ENCODE measurements at places on chromosomes 3 and 15.

DNA sequence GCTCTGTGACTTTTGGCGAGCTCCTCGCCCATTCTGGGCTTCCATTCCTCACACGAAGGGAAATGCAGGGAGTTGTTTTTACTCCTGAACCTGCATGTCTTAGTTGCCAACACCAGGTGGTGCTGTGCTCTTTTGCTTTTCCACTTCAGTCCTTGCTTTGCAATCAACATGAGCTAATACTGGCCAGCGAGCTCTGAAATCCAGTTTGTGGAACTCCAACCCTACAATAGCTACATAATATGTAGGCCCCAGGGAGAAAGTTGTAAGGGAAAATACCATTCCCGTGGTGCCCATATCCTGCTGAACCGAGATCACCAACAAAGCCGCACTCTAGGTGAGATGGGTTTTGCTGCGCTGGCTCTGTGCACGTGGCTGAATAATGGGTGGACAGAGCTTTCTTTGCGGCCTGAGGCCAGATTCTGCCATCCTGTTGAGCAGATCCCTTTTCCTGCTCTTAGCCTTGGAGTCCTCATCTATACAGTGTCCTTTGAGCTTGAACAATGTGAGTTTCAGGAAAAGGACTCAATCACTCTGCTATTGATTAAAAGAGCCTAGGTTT lies 25.0 kb downstream of the LSM3 start:
- peak; percentile 43 for DNase-seq

DNA sequence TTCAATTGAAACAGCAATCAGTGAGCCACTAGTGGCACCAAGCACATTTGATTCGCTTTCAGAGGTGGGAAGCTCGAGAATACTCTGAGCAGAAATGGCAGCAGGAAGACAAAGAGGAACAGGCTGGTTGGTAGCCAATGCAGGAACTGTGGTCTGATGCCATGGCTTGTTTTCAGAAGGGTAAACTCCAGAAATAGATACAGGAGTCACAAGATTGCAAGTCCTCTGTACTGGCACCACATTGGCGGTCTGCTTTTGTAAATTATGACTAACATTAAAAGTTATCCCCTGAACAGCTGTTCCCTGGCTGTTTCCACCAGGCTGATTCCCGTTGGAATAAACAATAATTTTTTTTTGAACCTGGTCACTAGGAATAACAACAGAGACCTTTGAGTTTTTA lies 35.5 kb downstream of the USF3 start:
- no peak for DNase-seq

GRCh38 chr15:77040673-77041072 lies 30.2 kb downstream of the TSPAN3 start:
- no peak for DNase-seq

GRCh38 chr3:73107215-73107614 lies 45.8 kb downstream of the EBLN2 start:
- no peak for DNase-seq

DNA sequence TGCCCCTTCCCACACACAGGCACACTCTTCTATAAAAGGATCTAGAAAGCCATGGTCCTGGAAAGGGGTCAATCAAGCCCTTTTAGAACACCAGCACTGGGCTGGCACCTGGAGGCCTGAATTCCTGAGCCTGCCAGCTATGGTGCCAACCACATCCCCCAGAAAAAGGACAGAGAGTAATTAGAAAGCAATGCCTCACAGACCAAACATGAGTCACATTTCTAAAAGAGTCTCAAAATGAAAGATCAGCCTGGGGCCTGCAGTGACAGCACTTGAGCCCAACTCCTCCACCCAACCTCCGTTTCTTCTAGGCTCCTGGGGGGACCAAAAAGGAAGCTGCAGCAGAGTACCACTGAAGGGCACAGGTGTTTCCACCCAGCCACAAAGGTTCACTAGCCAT lies 14.1 kb downstream of the MYLK start:
- DNase-seq = no peak

Measured in NCI-H2227 treated with DMSO at 0.1 percent for 48 hours (cell line).